ENCODE measurements at places on chromosomes 13 and 19.

GRCh38 chr13:98389319-98389718 lies 187.6 kb downstream of the STK24 start:
- DNase-seq: no peak

- peak; percentile 43 for DNase-seq
Observed at GRCh38 chr13:48156466-48156865, 61.6 kb upstream of the MED4 start.

DNA sequence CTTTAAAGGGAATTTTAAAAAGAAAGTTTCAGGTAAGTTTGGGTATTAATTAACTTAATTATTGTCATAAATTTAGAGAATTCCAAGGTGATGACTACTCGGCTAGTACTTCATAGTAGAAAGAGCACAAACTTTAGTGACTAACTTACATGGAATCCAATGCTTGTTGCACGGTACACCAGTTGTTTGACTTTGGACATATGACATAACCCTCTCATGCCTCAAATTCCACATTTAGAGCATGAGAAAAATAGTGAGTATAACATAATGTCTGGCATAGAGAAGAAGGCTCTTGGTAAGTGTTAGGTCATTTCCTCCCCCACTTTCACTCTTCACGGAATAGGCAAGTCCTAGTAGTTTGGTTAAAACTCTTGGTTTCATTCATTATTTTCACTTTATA lies 1249.4 kb upstream of the SLC10A2 start:
- no peak for DNase-seq

- DNase-seq: no peak
Observed at GRCh38 chr13:44157606-44158005, 216.0 kb upstream of the SERP2 start.

DNA sequence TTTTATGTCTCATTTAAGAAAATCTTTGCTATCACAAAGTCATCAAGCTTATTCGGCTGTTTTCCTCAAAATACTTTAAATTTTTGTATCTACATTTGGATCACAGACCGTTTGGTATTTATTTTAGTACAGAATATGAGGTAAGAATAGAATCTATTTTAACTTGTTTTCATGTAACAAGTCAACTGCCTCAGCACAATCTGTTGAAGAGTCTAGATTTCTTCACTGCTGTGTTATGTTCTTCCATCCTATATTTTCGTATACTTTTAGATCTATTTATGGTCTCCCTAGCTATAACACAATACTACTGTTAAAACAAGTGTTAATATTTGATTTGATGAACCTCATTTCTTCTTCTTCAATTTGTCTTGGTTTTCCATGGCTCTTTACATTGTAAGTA lies 61.6 kb upstream of the SGCG start:
- no peak for DNase-seq

DNA sequence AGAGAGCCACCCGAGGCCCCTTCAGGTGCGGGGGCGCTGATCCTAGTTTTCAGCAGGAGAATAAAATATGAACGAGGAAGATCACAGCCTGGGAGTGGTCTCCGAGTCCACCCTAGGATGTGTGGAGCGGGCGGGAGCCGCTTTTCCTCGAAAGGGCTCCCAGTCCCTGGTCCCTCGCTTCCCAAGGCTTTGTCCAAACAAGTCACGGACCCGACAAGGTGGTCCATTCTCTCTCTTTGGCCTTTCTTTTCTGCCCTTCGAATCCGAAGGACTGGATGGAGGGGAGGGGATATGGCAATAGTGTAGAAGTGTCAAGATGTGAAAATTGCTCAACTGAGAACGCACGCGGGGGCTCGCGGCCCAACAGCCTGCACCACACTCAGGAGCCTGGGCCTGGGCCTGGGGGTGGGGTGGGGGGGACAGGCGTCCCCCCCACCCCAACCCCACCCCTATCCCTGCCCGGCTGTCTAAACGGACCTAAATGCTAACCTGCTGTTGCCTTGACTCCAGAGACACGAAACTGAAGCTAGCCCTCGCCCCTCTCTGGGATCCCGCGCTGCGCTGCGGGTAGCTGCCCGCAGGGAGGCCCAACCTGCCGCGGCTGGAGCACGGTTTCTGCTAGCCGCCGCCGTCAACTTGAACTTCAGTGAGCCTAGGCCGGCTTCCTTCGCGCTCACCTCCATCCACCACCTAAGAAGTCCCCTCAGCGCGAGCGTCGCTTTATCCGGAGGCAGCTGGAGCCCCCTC lies 7.1 kb downstream of the ZIC2 start:
- DNase-seq: no peak

GRCh38 chr19:34149873-34150272 lies 22.4 kb upstream of the LSM14A start:
- no peak for DNase-seq

GRCh38 chr13:48842316-48842715 lies 133.4 kb upstream of the FNDC3A start:
- no peak for DNase-seq

DNA sequence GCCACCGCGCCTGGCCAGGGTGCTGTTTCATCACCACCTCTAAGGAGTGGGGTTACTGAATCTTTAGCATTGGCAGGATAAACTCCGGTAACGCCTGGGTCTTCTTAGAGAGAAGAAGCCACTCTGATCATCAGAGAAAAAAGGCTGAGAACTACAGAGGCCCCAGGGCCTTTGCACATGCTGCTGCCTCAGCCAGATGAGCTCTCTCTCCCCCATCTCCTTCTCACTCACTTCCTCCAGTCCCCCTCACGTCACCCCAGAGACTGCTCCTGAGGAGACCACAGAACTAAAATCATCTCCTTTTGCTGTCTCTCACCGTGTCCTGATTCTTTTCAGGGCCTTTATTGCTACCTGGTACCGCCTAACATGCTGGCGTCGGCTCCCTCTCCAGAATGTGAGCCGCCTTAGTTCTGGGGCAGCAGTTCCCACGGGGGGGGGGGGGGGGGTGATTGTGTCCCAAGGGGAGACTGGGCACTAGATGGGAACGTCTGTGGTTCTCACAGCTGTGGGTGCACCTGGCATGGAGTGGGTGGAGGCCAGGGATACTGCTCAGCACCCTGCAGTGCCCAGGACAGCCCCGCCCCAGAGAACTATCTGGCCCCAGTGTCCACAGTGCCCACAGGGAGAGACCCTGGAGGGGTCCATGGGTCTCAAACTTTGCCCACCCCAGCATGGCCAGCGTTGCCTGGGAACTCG lies 5.1 kb upstream of the DIRAS1 start:
- no peak for DNase-seq

GRCh38 chr19:3184847-3185460 lies 776 bp upstream of the NCLN start:
- DNase-seq: peak; percentile 48

- no peak for DNase-seq
Observed at GRCh38 chr19:6452223-6452614, 7.4 kb downstream of the SLC25A23 start.

DNA sequence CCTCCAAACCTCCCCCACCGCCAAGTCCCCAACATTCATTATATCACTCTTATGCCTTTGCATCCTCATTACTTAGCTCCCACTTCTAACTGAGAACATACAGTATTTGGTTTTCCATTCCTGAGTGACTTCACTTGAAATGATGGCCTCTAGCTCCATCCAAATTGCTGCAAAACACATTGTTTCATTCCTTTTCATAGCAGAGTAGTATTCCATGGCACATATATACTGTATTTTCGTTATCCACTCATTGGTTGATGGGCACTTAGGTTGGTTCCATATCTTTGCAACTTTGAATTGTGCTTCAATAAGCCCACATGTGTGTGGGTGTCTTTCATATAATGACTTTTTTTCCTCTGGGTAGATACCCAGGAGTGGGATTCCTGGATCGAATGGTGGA lies 233.1 kb downstream of the ZNF536 start:
- no peak for DNase-seq

DNA sequence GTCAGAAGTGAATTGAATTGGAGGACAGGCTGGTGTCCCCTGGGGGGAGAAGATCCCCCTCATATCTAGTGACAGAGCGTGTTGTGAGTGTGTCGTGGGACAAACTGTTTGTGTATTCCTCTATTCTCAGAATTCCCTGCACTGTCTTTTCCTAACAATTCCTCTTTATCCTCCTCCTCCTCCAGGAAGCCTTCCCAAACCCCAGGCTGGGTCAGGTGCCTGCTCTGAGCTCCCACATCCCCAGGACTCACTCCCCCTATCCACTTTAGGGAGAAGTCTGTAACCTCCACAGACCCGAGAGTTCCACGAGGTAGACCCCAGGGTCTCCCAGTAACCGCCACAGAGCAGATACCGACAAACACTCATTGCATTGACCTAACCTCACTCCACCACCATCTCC lies 15.1 kb upstream of the BICRA start:
- DNase-seq: no peak

- no peak for DNase-seq
Observed at GRCh38 chr13:99281811-99282263, 23.7 kb upstream of the GPR18 start.

Data from activated T-helper 1 cell treated with anti-CD3 and anti-CD28 coated beads, Interleukin-2, amount 50 U/mL, for 16 hours (primary cell).